ENCODE measurements at places on chromosomes 16 and 17. TPM values are rescaled to one million over a fixed set of nuclear protein-coding genes. Genes with fewer than 3 reads are reported as not detected.

Gene TBX2
- 17.4 TPM for total RNA-seq

Gene NPIPB12
- 127 TPM for total RNA-seq

Gene PROCA1
- 0.92 TPM for total RNA-seq

Gene C16orf86
- total RNA-seq, result not detected

Gene RPL23
- 982 TPM for total RNA-seq

Gene DNAH9
- not detected for total RNA-seq

Gene PITPNM3
- 19.3 TPM for total RNA-seq

Gene CDRT15
- not detected for total RNA-seq

Gene MAPT
- 0.72 TPM for total RNA-seq

- DNase-seq, result no peak
Measured at GRCh38 chr16:88593061-88593460, 22.9 kb downstream of the ZC3H18 start.

- peak; percentile 90 for DNase-seq
Measured at GRCh38 chr17:28747051-28747691, 3.4 kb downstream of the TRAF4 start.

DNA sequence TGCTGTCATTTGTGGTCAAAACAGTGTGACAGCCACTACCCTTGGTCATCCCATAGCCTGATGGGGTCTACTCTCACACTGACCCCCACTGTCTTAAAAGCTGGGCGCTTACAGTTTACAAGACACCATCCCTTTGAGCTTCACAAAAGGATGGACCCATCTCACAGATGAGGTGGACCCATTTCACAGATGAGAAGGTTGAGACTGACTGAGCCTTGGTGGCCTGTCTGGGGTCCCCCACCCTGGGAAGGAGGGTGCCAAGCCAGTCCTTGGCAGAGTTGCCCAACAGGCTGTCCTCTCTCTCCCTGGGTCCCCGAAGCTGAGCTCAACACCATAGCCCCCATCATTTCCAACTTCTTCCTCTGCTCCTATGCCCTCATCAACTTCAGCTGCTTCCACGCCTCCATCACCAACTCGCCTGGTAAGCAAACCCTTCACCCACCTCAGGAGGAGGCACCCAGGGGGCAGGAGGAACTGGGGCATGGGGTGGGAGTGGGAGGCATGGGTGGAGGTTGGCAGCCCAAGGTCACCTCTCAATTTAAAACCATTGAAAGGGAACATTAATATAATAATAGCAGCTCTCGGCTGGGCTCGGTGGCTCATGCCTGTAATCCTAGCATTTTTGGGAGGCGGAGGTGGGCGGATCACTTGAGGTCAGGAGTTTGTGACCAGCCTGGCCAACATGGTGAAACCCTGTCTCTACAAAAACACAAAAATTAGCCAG lies 17.2 kb downstream of the SLC12A3 start:
- no peak for DNase-seq

- no peak for DNase-seq
Measured at GRCh38 chr17:65364438-65364837, 197.0 kb downstream of the AXIN2 start.

- no peak for DNase-seq
Measured at GRCh38 chr17:11256877-11257276, 15.9 kb downstream of the SHISA6 start.

GRCh38 chr17:78362671-78363070 lies 2.8 kb upstream of the SOCS3 start:
- no peak for DNase-seq

DNA sequence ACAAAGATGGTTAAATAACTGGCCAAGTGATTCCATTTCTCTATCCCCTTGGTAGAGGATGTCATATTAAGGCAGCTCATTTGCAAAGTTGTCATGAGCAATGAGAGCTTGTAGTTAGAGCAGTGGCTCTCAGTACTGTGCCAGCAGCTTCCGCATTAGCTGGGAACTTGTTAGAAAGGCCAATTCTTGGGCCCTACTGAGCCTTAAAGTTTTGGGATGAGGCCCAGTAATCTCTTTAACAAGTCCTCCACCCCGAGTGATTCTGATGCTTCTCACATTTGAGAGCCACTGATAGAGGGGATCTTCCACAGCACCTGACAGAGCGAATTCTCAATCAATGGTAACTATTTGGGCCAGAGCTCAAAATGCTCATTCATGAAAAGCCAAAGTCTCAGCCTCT lies 20.2 kb upstream of the CCL1 start:
- no peak for DNase-seq

DNA sequence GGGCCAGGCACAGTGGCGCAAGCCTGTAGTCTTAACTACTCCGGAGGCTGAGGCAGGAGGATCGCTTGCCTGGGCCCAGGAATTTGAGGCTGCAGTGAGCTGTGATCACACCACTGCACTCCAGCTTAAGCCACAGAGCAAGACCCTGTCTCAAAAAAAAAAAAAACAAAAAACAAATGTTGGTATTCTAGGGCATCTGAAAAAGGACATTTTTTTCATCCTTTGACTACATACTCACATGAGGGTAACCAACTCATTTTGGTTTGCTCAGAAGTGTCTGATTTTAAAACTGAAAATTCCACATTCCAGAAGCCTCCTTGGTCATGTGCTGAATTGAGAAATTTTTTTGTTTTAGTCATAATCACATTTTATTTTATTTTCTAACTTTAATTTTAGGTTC lies 12.7 kb upstream of the C16orf82 start:
- DNase-seq, result no peak

GRCh38 chr17:11997147-11997971 lies at the start of gene ZNF18:
Gene ZNF18, minus strand, starts transcription at chr17:11997475. Its CDS starts 4,646 bp downstream, at chr17:11992829.
- DNase-seq, result peak; percentile 99

DNA sequence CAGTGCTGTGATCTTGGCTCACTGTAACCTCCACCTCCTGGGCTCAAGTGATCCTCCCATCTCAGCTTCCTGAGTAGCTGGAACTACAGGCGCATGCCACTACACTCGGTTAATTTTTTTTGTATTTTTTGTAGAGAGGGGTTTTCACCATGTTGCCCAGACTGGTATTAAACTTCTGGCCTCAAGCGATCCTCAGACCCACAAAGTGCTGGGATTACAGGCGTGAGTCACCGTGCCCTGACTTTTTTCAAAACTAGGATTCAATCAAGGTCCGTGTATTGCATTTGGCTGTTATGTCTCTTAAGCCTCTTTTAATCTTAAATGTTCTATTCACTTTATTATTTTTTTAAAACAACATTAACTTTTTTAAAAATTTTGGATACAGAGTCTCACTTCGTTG lies 4.3 kb upstream of the CCL22 start:
- DNase-seq, result peak; percentile 10

DNA sequence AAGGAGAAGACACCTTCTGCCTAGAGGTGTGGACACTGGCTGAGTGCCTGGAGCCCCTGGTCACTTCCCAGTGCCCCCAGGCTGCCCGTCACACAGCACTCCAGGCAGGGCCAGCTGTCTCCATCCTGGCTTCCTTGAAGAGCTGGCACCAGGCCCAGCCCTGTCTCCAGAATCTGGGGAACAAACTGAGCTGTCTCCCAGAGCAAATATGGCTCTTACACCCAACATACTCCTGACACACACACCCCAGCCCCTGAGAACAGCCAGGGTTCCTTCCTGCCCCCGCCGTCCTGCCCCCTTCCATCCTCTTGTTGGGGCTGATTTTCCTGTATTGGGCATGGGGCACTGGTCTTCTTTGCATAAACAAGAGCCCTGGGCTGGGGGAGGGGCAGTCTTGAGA lies 9.1 kb downstream of the NHERF1 start:
- peak; percentile 71 for DNase-seq

GRCh38 chr17:50187751-50188530 lies 13.5 kb downstream of the COL1A1 start:
- DNase-seq, result no peak

DNA sequence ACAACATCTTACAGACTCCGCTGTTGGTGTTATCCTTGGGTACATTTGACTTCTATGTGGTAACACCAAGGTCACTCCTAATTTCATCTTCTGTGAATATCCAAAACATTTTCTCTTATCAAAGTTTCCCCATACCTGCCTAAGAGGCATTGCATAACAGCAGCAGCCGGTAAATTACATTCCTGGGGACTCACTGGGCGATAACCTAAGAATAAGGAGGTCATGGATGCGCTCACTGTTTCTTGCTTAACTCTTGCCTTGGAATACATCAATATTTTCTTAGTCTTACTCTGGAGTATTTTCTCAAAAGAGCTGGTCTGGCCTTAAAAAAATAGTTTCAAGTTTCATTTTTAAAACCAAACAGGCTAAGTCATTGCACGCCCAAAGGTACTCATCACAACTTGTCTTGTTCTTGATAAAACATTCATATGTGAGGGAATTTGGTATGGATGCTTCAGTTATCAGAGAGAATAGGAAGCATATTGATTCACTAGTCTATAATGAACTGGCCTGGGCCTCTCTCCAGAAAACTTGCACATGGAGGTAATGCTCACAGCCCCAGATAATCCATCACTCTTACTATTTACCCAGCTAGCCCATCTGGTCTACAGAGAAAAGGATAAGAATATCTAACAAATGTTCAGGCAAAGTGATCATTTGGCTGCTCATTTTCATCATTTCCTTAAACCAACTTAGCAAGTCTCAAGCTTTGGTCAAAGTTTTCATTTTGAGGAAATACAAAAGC lies 235.0 kb upstream of the ERCC4 start:
- no peak for DNase-seq

- no peak for DNase-seq
Measured at GRCh38 chr17:74678541-74678940, 34.2 kb downstream of the CD300LF start.

DNA sequence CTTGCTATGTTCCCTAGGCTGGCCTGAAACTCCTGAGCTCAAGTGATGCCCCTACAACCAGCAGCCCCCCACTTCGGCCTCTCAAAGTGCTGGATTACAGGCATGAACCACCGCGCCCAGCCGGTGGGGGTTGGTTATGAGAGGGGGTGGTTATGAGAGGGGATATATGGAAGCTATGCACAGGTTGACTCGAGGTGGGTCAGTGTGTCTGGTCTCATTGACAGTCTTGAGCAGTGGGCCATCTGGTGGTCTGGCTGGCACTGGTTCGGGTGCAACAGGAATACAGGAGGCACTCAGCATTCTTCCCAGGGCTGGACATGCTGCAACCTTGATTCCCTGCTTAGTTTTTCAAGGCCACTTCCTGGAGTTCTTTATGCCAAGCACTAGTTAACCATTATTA lies 5.6 kb upstream of the STX1B start:
- DNase-seq, result no peak

DNA sequence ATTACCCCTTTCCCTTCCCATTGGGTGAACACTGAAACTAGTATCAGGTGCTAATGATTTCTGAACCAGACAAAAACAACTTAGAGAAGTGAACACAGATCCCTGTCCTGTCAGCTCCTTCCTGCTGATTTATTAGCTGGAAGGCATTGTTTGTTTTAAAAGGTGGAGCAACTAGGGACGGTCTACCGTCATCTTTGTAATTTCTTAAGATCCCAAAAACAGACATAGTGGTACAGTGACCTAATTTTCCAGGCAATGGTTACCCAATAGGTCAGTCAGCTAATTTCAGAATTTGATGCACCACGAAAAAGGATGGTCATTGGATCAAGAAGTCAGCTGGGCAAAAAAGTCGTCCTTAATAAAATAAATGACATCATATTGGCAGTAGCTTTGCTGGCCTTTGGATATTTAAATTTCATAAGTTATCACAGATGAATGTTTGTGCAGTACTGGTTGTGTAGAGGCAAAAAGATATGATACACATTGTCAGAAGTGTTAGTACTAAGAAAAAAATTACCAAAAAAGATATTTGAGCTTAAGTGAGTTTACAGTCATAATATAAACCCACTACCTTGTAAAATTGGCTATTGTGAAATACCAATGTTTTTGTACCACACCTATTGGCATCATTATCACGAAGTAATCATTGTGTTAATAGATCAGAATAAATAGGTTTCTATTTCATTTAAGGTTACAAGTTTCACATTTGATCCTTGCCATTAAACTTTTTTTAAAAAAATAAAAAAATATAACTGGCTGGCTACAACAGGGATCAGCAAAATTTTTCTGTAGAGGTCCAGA lies 27.2 kb upstream of the KCNJ16 start:
- no peak for DNase-seq

GRCh38 chr16:59635674-59636073 lies 901.6 kb upstream of the GOT2 start:
- DNase-seq, result no peak

DNA sequence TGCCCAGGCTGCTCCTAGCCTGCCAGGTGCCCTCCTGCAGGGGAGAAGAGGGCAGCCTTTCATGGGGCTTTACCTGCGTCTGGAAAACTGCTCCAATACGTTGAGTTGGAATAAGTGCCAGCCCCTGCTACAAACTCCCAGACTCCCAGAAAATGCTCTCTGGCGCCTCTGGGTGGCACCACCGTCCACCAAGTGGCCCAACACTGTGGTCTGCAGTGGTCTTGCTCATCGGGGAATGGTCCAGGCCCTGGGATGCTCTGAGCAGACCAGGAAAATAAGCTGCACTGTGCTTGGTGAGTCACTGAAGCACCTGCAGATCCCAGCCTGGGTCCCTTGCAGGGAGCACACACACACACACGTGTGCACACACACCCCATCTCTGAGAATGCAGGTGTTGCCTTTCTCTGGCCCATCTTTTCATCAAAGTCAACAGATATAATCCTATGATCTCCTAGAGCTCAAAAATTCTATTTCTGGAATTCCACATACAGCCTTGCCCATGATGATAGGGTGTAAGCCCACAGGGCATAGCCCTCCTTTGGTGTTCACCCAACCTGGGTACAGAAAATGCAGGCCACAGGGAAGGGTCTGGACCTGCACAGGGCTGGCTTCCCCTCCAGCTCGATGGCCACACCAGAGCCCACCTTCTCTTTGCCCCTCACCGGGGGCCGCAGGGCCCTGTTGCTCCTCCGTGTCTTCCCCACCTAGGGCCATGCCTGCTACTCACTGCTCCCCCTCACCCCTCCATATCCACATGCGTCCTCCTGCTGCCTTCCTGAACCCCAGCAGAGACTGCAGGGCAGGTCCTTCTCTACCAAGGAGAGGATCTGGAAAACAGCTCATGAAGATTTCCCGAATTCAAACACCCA lies 20.5 kb downstream of the CDIP1 start:
- no peak for DNase-seq

DNA sequence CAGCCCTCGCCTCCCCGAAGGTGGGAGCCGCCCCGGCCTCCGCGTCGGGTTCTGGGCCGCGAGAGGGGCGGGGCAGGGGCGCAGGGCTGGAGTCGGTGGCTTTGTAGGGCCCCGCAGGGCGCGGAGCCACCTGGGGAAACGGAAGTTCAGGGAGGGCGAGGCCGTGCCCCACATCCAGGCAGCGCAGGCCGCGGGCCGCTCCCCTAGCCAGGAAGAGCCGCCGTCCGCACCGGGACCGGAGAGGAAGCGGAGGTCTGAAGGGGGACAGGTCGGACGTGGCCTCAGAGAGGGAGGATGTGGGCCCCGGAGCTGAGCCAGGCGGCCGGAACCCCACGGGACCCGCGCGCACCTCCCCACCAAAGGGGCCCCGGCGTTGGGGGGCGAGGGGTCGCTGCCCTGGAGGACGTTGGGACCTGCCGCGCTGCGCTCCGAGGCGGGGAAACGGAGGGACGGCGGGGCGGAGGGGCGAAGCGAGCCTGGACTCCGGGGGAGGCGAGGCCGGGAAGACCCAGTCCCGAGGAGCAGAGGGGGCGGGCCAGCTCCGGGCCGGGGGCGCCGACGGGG lies 482 bp upstream of the SLC16A3 start:
- DNase-seq, result peak; percentile 91

Data from stomach (tissue), 19 donors.